GM18507 (cell line): ENCODE measurements at places on chromosomes 16 and 17.

DNA sequence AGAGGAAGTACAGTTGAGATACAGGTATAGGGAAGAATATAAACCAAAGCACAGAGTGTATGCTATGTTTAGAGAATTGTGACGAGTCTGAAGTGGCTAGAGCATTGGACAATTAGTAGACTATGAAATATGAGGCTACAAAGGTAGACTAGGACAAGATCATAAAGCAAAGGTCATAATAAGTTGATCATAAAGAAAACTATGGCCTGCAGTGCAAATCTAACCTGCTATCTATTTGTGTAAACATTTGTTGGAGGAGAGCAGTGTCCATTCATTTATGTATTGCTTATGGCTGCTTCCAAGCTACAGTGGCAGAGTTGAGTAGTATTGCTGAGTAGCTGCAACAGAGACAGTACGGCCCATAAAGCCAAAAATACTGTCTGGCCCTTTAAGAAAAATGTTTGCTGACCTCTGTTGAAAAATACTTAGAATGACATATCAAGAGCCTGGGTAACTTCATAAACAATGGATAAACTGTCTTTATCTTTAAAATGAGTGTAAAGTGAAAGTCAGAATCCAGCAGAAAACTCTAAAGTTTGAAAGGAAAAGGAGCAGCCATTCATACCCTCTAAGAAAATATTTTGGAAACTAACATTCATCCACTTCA, 14.5 kb upstream of the OR1E2 start:
- DNase-seq = no peak

GRCh38 chr16:67767953-67768352, 38.4 kb downstream of the RANBP10 start:
- no peak for DNase-seq

DNA sequence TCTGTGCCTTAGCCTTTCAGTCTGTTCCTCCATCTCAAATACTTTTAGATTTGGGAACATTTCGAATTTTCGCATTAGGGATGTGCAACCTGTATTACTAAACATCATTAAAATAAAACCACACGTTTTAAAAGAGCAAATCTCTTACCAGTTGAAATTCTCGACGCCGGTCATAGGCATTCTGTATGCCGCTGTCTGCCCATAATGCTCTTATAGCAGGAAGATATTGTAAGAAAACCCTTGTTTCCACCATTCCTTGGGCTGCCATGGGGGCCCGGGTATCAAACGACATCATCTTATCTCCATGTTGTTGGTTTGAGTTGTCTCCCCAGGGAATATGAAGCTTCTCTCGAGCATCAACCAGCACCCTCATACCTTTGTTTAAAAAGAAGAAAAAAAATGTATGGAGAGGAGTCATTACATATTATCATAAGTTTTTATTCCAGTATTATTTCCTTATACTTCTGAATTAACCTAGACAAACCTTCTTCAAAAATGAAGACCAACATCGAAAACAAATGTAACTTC, 3.1 kb downstream of the GNA13 start:
- DNase-seq = no peak

DNA sequence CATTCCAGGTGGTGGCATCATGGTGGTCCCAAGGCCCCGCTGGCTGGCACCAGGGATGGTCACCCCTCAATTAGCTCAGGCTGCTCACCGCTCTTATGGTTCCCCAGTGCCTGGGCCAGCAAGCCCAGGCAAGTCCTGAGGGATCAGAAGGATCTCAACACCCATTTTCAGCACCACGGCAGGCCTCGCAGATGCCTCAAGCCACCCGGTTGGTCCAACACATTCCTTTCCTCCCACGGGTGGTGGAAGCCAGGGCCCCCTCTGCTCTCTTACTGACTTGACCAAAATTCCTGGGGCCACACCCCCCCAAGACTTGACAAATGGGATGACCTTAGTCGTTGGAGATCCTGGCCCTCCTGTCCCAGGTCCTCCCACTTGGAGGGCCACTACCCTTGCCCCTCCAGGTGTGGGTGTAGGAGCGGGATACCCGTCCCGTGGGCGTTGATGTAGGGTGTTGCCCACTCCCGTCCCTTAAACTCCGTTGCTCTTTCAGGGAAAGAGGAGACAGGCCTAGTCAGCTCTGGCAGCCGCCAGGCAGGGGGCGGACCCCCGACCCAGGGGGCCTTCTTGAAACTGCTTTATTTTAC, 5.9 kb downstream of the ZNF205 start:
- no peak for DNase-seq

DNA sequence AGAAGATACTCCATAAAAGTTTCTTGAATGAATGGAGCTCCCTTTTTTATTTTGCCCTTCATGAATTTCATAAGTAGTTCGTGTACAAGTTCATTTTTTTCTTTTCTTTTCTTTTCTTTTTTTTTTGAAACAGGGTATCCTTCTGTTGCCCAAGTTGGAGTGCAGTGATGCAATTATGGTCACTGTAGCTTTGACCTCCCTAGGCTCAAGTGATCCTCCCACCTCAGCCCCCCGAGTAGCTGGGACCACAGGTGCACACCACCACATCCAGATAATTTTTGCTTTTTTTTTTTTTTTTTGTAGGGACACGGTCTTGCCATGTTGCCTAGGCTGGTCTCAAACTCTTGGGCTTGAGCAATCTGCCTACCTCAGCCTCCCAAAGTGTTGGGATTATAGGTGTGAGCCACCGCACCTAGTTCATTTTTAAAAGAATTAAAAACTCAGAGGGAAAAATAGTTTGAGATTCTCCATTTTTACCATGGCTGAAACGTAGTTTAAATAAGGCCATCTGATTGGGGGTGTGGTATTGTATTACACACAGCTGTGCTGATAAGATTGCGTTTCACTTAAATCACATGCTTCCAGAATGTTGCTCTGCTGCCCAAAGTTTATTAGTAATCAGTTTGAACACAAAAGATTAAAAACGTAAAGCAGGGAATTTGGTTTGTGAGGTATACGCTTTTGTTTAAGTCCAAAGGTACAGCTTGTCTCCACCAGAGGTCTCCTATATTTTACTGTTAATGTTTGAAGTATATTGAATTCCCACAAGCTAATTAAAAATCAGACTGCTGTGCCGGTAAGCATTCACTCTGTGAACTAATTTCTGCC, 154.1 kb downstream of the SOCS1 start:
- no peak for DNase-seq

- no peak for DNase-seq
These were observed 225.3 kb upstream of the COX10 start for GRCh38 chr17:13843862-13844635.

GRCh38 chr17:16304830-16305229, 48.4 kb downstream of the CENPV start:
- no peak for DNase-seq

DNA sequence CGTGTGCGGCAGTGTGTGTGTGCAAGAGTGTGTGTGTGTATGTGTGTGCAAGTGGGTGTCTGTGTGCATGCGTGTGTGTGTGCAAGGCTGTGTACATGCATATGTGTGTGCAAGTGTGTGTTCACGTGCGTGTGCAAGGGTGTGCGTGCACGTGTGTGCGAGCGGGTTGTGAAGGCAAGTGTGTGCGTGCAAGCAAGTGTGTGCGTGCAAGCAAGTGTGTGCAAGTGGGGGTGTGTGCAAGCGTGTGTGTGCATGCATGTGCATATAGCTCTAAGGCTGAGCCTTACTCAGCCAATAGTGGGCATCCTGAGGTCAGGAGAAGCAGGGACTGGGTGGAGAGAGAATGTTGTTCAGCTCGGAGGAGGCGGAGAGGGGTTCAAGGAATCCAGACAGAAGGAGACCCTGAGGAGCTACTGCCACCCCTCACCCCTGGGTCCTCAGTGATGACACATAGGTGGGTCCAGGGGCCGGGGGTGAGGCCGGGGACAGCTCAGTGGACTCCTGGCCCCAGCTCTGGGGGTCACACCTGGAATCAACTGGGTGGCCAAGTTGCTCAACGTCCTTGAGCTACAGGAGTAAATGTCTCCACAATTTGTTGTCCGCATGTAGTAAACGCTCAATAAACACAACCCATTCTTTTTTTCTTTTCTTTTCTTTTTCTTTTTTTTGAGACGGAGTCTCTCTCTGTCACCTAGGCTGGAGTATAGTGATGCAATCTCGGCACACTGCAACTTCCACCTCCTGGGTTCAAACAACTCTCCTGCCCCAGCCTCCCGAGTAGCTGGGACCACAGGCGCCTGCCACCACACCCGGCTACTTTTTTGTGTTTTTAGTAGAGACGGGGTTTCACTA, 1.8 kb downstream of the PRR29 start:
- DNase-seq = no peak

DNA sequence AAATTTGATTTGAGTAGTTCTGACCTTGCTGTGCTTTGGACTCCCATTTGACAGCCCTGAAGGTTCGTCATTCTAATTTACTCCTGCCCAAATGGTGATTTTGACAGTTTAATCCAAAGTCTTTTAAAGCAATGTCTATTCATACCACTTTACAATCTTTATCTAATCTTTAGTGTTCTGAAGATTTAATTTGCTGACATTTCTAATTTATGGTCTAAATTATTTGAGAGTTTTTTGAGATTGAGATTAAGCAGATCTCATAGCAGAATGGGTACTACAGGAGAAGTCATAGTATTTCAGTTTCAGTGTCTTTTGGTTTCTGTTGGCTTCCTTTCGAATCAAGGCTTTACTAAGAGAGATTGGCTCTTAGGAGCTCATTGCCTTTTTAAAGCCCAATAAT, 32.6 kb upstream of the RASL10B start:
- no peak for DNase-seq

GRCh38 chr17:38942696-38943334, 17.4 kb downstream of the LASP1NB start:
- no peak for DNase-seq

- no peak for DNase-seq
These were observed 70.9 kb downstream of the HLF start for GRCh38 chr17:55335625-55336024.

- no peak for DNase-seq
These were observed 250.3 kb upstream of the SOX9 start for GRCh38 chr17:71870546-71870862.

GRCh38 chr16:57609541-57610401, 18.7 kb upstream of the ADGRG1 start:
- DNase-seq = peak; percentile 64

DNA sequence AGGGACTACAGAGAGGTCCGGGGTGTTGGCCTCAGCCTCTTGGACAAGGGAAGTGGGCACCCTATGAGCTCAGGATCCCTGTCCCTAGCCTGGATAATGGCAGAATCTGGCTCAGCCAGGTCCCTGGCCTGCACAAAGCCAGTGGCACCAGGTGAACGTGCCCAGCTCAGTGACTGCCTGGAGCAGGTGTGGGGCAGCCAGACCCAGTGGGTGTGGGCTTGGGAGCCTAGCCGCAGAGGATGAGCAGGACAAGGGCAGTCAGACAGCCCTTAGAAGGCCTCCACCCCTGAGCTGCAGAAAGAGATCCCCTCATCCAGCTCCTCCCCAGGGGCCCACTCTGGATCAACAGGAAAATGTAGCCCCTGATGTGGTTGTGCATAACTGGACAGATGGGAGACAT, 585.3 kb downstream of the KCNJ18 start:
- no peak for DNase-seq

- no peak for DNase-seq
These were observed 61.3 kb upstream of the SDK2 start for GRCh38 chr17:73705594-73705993.

DNA sequence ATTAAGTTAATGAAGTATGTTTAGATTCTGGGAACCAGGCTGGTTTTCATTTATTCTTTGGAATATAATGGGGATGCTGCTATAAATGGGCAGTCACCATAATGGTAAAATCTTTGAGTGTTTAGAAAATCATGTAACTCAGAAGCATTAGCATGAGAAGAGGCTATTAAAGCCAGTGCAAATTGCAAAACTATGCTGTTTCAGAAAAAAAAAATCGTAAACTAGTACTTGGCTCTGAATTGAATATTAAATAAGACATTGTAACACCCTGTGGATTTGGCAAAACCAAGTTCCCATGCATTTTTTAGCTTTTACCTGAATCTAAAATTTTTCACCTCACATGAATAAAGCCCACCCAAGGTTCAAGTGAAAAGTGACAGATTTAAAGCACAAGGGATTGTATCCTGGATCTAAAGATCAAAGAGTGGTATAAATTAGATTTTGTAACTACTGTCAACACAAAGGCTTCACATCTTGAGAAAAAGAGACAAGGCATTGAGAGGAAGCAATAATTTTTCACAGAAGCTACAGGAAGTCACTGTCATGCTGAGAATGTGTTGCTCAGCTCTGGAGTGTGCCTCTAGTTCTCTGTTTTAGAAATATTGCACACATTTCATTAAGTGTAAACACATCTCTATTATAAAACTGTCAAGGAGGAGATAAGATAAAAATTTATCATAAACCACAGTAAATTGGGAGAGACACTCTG, 142.2 kb downstream of the ABCA8 start:
- no peak for DNase-seq

DNA sequence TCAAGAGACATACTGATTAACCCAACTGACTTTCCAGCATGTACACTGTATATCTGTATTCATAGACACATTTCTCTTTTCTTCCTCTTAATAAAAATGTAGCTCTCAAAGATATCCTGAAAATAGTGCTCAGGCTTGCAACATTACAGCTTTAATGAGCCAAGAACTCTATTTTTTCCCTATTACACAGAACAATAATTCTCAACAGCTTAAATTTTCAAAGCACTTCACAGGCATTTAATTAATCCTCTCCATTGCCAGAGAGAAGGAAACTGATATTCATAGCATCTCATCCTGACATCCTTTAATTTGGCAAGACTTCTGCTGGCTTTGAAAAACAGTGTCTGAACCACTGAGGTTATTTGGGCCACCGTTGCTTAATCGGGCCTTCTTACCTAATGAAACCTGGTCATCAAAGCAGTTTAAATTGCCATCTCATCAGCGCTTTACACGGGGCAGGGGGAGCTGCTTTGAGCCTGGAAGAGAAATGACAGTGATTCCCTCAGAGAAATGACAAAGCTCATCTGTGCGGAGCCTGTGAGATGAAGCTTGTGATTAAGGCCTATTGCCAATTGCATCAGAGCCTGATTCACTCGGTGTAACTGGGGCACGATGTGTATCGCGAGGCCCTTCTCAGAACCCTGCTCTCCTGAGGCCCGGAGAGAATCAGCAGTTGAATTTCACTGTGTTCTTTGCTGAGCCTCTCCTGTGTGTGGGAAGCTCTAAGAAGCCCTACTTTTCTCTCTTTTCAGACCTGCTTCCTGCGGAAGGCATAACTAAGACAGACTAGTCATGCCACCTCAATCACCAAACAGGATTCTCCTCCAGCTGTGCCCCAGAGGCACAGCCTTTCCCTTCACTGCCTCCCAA, 8.5 kb upstream of the SIAH1 start:
- DNase-seq = no peak

GRCh38 chr17:83057397-83057761, 22.0 kb upstream of the METRNL start:
- DNase-seq = no peak

DNA sequence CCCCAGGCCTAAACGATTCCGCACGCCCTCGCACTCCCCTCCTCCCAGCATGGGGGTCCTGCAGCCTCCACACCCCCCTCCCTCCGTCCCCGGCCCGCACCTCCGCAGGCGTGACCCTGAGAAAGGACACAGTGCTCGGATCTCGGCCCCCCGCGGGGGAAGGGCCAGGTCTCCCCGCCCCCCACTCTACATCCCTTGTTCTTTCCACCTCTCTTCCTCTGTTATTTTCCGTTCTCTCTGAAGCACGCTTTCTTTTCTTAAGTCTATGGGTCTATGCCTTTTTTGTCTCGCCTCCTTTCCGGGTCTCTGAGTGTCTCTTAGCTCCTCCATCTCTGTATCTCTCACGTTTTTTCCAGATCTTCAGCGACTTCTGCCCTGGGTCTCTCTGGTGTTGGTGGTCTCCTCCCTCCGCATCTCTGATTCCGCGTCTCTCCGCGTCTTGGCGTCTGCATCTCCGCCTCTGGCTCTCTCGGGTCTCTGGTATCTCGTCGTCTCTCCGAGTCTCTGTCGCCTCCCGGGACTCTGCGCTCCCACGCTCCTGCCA, 2.1 kb upstream of the HES7 start:
- DNase-seq = no peak

- DNase-seq = no peak
These were observed 31.2 kb downstream of the CDK5R1 start for GRCh38 chr17:32517982-32518381.
